ENCODE measurements at places on chromosomes 2 and 18. TPM values are rescaled to one million over a fixed set of nuclear protein-coding genes. Genes with fewer than 3 reads are reported as not detected.

Gene ABHD1
- 0.42 TPM for total RNA-seq

Gene SLC9A2
- not detected for total RNA-seq

Gene NT5C1B
- total RNA-seq, result not detected

DNA sequence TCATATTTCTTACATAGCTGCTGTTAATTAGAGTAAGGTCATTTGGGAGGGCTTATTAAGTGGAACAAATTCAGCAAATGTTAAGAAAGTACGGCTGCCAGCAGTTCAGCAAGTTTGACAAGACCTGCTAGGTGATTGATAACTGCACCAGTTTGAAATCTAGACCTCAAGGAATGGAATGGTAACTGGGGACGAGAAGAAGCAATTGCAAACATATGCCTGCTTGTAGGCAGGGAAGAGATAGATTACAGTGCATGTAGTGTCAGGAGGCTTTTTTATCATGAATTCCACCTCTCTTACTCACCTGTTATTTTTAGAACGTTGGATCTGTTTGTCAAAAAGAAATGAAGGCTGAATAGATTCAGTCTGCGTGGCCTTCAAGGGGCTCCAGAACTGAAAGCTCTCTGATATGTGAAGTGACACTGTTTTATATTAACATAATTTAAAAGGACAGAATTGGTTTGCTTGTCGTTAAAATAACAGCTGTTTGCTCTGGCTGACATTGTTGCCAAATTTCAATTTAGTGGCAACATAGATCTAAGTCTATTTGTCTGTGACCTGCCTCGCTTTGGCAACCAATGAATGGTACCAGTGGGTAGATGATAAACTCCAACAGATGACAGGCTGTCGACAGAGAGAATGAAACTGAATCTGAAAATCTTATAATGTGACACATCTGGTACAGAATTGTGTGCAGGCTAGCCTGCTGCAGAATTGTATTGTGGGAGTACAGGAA, 199.3 kb downstream of the ZNF407 start:
- DNase-seq, result no peak
- H3K27me3 ChIP-seq, result no peaks in the 10 kb centered on the region
- H3K27ac ChIP-seq, result no peak overlapping the region
- H3K36me3 ChIP-seq, result peaks cover 4% of the 10 kb centered on the region
- H3K4me1 ChIP-seq, result peaks cover 12% of the 10 kb centered on the region
- H3K4me3 ChIP-seq, result no peak overlapping the region

- H3K4me1 ChIP-seq, result no peaks in the 10 kb centered on the region
- no peak for DNase-seq
- H3K27me3 ChIP-seq, result no peaks in the 10 kb centered on the region
Observed at GRCh38 chr18:73653251-73653650, 494.4 kb downstream of the FBXO15 start.

- no peak overlapping the region for H3K27ac ChIP-seq
- no peak for DNase-seq
- H3K36me3 ChIP-seq, result peaks cover 38% of the 10 kb centered on the region
- no peaks in the 10 kb centered on the region for H3K27me3 ChIP-seq
- no peaks in the 10 kb centered on the region for H3K4me1 ChIP-seq
Observed at GRCh38 chr2:48364100-48364499, 165.9 kb upstream of the STON1 start.

DNA sequence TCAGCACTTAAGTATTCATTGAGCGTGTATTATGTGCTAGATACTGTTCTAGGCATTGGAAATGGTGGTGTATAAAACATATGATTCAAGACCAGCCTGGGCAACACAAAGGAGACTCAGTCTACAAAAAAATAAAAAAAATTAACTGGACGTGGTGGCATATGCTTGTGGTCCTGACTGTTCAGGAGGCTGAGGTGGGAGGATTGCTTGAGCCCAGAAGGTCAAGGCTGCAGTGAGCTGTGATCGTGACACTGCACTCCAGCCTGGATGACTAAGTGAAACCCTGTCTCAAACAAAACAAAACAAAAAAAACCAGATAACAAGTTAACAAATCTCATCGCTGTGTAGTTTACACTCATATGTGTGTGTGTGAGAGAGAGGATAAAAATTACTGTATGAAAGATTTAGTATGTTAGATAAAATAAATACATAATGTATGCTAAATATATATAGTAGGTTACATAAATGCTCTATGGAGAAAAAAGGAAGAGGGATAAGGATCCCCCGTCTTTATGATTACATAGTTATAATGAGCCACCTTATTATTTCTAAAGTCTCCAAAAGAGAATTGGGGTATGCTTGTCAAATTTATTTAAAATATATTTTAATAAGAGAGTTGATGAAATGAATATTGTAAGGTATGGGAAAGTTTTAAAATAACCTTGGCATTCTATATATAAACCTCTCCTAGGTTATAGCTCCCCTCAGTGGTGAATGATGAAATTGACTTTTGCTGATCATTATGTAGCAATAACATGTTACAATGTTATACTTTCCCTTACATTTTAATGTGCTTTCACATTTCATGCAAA, 69.2 kb downstream of the EHBP1 start:
- no peak overlapping the region for H3K4me3 ChIP-seq
- DNase-seq, result peak; percentile 74
- H3K4me1 ChIP-seq, result no peaks in the 10 kb centered on the region
- H3K36me3 ChIP-seq, result no peaks in the 10 kb centered on the region
- no peak overlapping the region for H3K27ac ChIP-seq

DNA sequence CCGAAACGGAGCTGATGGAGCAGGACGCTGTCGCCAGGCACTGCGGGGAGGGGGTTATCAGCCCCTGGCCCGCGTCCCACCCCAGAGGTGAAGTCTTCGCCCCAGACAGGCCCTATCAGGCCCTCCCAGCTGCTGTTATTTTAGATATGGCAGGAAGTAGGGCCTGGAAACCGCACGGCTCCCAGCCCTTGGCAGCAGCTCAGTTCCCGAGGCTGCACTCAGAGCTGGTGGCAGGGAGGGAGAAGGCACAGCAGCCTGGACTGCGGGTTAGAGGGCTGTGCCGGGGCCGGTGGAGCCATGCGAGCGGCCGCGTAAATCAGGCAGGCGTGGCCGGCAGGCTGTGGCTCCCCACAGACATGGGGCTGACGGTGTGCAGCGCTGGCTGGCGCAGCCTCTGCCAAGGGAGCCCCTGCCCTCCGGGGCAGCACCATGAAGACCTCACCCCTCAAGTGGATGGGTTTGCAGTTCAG, 111.4 kb downstream of the NFATC1 start:
- H3K36me3 ChIP-seq, result no peaks in the 10 kb centered on the region
- no peaks in the 10 kb centered on the region for H3K4me1 ChIP-seq
- peak; percentile 37 for DNase-seq
- H3K27ac ChIP-seq, result peak overlapping the region; percentile 85
- H3K4me3 ChIP-seq, result peak overlapping the region; percentile 45
- H3K27me3 ChIP-seq, result no peaks in the 10 kb centered on the region

DNA sequence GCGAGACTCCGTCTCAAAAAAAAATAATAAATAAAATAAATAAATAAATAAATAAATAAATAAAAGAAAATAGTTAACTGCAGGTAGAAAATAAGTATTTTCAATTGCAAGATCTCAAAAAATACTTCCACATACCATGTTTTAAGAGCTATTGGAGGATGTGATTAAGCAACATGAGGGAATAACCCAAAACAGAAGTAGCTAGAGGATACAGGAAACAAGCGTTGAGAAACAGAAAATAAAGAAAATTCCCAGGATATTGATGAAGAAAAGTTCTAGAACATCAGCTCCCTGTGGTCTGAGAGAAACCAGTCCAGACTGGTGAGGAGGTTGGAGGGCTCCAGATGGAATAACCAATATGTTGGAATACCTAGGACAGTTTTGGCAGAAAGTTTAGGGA, 57.3 kb upstream of the RND3 start:
- no peaks in the 10 kb centered on the region for H3K4me1 ChIP-seq
- no peak for DNase-seq
- no peaks in the 10 kb centered on the region for H3K36me3 ChIP-seq
- no peak overlapping the region for H3K27ac ChIP-seq
- no peak overlapping the region for H3K4me3 ChIP-seq

DNA sequence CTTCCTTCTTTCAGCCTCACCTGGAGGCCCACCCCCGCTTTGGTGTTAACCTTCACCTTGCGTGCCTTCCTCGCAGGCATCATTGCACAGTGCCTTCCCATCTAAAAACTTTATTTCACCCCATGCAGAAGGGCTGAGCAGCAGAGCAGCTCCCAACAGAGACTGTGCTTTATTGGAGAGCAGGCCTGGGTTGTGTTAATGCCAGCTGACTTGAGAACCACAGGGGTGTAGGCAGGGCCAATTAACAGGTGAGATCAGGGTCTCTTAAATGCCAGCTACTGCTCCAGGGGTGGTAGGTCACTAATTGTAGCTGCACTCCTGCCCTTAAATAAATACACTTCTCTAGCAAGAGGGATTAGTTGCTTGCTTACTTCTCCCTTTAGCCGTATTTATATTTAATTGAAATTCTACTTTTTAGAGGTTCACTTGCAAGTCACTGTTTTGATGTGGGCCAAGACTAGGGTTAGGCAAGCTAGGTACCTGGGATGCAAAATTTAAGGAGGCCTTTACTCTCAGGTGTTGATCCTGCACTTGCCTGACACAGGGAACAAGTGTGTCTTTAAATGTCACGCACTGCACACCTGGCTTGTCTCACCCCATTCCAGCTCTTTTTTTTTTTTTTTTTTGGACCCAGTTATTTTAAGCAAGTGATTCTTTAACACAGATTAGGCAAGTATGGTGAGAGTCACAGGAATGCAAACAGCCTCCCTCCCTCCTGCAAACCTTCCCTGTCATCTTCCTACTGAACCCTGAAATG, 54.5 kb downstream of the LYPD1 start:
- H3K36me3 ChIP-seq, result no peaks in the 10 kb centered on the region
- H3K4me3 ChIP-seq, result no peak overlapping the region
- no peak for DNase-seq
- H3K27me3 ChIP-seq, result no peaks in the 10 kb centered on the region
- no peak overlapping the region for H3K27ac ChIP-seq

DNA sequence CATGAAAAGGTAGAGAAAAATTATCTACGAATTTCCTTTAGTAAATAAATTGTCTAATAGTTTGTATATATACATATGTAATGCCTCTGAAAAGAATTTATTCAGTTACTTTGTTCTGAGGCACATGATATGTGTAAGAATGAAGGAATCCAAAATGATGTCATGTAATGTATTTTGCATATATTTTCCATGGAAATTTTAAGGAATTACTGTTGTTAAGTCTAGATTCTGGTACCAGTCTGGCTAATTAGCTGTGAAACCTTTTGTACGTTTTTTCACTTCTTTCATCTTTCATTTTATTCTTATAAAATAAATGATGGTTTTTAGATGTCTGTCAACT, 12.3 kb downstream of the YIPF4 start:
- DNase-seq, result no peak
- H3K4me3 ChIP-seq, result no peak overlapping the region
- H3K36me3 ChIP-seq, result peaks cover 33% of the 10 kb centered on the region
- H3K27ac ChIP-seq, result no peak overlapping the region

- no peaks in the 10 kb centered on the region for H3K27me3 ChIP-seq
- H3K36me3 ChIP-seq, result peaks cover 37% of the 10 kb centered on the region
- no peaks in the 10 kb centered on the region for H3K4me1 ChIP-seq
- no peak overlapping the region for H3K4me3 ChIP-seq
- H3K27ac ChIP-seq, result no peak overlapping the region
Observed at GRCh38 chr2:74685408-74685807, 31.4 kb downstream of the SEMA4F start.

GRCh38 chr2:152627351-152627957, 89.8 kb downstream of the PRPF40A start:
- no peaks in the 10 kb centered on the region for H3K4me1 ChIP-seq
- no peak overlapping the region for H3K4me3 ChIP-seq
- no peaks in the 10 kb centered on the region for H3K27me3 ChIP-seq
- no peak for DNase-seq
- peak overlapping the region; percentile 80 for H3K27ac ChIP-seq

DNA sequence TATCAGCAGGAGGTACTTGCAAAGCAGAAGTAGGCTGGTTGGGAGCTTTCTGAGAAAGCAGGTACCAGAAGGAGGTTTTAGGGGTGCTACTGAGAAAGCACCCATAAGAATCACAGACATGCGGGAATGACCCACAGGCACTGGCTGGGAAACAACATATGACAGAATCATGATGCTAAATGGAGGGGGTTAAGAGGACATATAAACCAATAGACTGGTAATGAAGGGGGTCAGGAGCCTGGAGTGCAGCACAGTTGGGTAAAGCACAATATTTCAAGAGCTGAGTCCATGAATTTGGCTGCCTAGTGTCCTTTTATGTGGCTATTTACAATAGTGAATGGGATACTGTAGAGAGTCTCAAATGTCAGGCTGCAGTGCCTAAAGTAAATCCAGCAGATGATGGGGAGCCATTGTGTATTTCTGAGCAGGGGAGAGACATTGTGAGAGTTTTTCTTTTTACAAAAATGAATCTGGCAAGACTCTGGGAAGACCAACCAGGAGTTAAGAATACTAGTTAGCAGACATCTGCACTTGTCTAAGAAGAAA, 27.6 kb upstream of the GMCL1 start:
- no peak for DNase-seq
- H3K4me1 ChIP-seq, result peaks cover 36% of the 10 kb centered on the region
- H3K4me3 ChIP-seq, result no peak overlapping the region
- peaks cover 6% of the 10 kb centered on the region for H3K36me3 ChIP-seq
- no peaks in the 10 kb centered on the region for H3K27me3 ChIP-seq

DNA sequence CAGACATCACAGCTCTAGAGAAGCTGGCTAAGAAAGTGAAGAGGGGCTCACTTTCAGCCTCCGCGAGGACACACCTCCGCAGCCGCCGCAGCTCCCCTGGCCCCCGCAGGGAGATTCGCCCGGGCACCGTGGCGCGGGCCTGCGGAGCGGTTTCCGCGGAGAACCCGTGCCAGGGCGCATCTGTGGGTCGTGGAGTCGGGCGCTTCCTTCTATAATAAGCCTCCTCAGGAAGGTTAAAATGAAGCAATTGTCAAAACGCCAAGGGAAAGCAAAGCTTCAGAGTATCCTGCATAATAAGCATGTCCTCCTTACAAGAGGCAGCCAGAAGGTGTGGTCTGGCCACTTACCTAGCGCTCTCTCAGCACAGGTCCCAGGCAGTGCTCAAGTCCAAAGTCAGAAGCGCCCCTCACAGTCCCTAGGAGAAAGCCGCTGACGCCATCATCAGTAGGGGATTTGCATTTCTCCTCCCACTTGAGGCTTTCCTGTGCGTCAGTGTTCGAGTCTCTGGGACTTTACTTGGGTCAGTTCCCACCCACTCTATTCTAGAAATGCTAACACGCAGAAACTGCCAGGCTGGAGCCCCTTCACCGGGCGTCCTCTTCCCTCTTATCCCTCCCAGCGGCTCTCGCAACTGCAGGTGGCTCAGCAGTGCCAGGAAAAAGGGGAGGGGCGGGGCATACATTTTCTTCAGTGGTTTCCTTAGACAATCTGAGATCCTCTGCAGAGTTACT, at the start of gene STAT4:
STAT4 (minus strand) TSS at position 395 of the 731 bp plus-strand sequence. CDS start 2,791 bp downstream, outside the sequence.
- H3K4me1 ChIP-seq, result no peaks in the 10 kb centered on the region
- H3K27me3 ChIP-seq, result peaks cover 9% of the 10 kb centered on the region
- DNase-seq, result no peak
- H3K4me3 ChIP-seq, result peak within 1 kb of the TSS; percentile 56
- no peaks in the 10 kb centered on the region for H3K36me3 ChIP-seq
- H3K27ac ChIP-seq, result no peak within 1 kb of the TSS

GRCh38 chr18:12397793-12398192, 9.9 kb upstream of the PRELID3A start:
- no peaks in the 10 kb centered on the region for H3K27me3 ChIP-seq
- H3K27ac ChIP-seq, result no peak overlapping the region
- DNase-seq, result no peak
- H3K4me1 ChIP-seq, result no peaks in the 10 kb centered on the region
- H3K4me3 ChIP-seq, result no peak overlapping the region

Data from tibial nerve (tissue), 4 donors.